ENCODE measurements at places on chromosomes 7 and 10.

DNA sequence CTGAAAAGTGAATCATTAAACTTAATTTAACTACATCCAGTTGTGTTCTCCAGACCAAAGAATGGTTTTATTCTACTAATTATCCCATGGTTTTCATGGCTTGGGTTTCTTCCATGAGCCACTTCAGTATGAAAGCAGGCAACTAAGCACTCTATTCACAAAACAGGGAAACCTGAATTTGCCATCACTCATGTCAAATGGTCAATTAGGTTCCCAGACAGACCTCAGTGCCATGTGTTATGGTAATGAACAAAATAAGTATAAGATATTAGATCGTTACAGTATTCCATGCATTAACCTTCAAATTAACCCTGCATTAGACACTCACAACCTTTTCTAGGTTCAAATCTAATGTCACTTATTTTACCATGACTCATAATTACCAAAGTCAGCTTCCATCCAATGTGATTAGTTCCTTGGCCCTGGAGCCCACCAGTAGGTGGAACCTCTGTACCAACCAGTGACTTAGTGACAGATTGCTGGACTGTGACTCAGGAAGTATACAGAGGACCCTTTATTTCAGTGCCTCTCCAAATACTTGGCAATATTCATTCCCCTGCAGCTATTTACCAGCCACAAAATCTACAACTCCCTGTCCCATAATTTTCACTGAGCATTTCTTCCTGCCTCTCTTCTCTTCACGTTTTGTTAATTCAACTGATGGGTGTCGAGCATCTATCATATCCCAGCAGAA, 1270.2 kb upstream of the SORCS1 start:
- no peak for DNase-seq

- no peak for DNase-seq
These were observed 32.8 kb upstream of the DLG5 start for GRCh38 chr10:77959384-77959783.

DNA sequence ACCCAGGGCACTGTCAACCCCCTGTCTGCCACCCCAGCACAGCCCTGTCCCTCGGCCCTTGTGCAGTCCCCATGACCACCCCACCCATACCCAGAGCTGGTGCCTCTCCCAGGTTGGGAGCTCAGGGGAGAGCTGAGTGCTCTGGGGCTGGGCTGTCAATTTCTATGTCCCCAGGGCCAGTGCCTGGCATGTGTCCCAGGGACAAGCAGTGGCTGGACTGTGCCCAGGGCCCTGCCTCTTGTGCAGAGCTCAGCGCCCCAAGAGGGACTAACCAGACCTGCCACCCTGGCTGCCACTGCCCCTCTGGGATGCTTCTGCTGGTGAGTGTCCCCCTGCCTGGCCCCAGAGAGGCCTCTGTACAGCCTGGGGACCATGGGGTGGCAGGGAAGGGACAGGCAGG, 29.0 kb upstream of the ZNF862 start:
- no peak for DNase-seq

GRCh38 chr10:22651276-22651980, 63.0 kb downstream of the PIP4K2A start:
- no peak for DNase-seq

DNA sequence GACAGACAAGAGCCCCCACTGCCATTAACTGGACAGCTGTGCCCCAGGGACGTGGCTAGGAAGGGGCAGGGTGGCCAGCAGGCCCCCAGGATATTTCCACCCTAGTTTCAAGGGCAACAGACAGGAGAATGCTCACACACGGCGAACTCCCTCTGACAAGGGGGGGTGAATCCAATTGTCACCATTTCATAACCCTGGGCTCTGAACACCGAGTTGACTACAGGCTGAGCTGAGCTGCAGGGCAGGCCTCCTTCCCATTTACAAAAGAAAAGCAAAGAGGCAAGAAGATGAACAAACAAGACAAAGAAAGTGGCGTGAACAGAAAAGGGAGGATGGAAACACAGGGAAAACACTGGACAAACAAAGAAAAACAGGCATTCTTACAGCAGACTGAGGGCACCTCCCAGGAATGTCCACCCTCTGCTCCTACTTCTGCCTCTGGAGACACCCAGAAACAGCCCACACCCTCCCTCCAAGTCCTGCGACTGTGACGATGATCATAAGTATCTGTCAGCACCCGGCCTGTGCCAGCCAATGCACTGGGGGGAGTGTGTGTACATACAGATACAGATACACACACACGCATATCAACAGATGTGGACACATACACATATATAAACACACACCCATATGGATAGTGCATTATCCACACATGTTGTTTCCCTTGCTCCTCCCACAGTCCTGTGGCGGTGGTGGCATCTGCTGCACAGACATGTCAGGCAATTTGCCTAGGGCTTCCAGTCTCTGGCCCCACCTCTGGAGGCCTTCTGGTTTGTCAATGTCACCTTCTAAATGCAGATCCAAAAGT, 66.2 kb downstream of the FAM53B start:
- no peak for DNase-seq

- DNase-seq: no peak
These were observed 42.5 kb downstream of the C7orf25 start for GRCh38 chr7:42869131-42870020.

- peak; percentile 74 for DNase-seq
These were observed 79.9 kb upstream of the COL13A1 start for GRCh38 chr10:69721690-69722310.

DNA sequence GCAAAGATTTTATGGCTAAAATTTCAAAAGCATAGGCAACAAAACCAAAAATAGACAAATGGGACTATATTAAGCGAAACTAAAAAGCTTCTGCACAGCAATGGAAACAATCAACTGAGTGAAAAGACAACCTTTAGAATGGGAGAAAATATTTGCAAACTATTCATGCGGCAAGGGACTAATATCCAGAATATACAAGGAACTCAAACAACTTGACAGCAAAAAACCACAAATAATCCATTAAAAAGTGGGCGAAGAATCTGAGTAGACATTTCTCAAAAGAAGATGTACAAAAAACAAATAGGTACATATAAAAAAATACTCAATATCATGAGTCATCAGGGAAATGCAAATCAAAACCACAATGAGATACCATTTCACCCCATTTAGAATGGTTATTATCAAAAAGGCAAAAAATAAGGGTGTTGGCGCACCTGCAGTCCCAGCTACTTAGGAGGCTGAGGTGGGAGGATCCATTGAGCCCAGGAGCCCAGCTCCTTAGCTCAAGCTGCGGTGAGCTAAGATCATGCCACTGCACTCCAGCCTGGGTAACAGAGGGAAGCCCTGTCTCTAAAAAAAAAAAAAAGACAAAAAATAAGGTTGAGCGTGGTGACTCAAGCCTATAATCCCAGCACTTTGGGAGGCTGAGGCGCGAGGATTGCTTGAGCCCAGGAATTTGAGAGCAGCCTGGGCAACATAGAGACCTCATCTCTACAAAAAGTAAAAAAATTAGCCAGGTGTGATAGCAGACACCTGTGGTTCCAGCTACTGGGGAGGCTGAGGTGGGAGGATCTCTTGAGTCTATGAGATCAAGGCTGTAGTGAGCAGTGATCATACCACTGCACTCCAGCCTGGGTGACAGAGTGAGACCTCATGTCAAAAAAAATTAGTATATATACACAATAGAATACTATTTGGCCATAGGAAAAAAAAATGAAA, 4.2 kb upstream of the CCM2 start:
- DNase-seq: no peak

GRCh38 chr7:26374647-26375373, 83.1 kb downstream of the SNX10 start:
- DNase-seq: no peak

GRCh38 chr10:116733566-116733965, 8.8 kb downstream of the HSPA12A start:
- no peak for DNase-seq

DNA sequence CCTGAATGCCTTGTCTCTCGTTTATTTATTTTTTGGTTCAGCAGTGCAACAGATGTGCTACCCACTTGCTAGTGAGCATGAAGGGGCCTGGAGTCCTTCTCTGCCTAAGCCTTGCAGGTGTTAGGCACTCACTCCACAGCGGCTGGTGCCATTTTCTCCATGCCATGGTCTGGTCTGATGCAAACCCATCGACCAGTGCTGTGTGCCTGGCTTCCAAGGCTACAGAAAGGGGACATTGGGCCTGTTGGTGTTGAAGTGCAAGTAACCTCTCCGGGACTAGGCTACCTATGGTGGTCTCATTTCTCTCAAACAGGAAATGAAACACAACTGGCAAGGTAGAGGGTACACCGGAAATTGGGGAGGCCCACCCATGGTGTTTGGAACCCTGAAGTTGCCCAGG, 198.1 kb downstream of the ADARB2 start:
- DNase-seq: no peak

DNA sequence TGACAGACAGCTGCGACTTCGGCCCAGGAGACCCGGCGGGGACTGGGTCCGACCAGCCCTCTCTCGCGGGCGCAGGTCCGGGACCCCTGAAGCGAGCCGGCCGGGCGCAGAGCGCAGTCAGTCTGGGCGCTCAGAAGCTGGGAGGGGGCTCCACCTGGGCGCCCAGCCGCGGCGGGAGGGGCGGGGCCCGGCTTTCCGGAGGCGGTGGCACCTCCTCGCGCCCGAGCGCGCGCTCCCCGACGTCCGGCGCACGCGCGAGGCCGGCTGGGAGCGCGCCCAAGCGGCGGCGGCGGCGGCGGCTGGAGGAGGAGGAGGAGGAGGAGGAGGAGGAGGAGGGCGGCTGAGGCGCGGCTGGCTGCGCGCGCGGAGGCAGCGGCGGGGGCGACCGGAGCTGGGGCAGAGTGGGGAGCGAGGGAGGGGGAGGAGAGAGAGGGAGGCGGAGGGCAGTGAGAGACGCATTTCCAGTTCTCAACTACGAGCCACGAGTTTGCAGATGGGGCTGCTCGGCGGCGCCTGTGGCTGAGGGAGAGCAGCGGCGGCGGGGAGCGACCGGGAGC, at the start of gene PALS2:
Gene PALS2, plus strand, starts transcription at position 456 of the 557 bp plus-strand sequence. CDS start 50,216 bp downstream, outside the sequence.
- DNase-seq: peak; percentile 79

- no peak for DNase-seq
These were observed 358.7 kb downstream of the PHF14 start for GRCh38 chr7:11332186-11332864.

- DNase-seq: no peak
These were observed 188.6 kb upstream of the GDF10 start for GRCh38 chr10:47111329-47111862.

DNA sequence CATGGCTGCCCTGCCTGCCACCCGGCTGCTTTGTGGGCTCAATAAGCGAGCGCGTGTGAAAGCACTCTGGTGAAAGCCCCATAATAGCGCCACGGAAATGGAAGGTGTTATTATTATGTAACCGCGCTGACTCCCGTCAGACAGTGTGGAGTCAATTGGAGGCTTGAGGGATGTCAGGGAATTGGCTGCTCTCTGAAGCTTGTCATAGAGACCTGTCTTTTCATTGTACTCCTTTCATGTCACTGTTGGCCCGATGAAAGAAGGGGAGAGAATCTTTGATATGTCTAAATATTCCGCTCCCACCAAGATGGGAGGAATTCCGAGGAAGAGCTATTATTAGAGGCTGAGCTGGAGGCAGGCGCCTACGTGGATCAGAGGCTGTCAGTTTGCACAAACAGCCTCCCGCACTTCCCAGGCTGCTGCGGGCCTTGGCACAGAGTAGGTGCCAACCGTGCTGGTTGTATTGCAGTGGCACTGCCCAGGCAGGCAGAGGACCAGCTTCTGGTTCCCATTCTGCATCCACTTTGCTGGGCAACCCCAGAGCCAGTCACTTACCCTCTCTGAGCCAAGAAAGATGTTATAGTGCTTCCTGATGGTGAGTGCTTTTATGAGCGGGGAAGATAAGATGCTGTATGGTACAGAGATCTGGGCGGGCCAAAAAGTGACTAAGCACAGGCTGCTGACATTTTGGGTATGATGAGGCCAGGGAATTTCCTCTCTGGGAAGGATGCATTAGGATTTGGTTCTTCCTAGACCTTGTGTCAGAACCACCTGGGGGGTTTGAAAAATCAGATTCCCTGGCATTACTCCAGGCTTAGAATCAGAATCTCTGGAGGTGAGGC, 151.4 kb downstream of the RPS24 start:
- no peak for DNase-seq

- peak; percentile 41 for DNase-seq
These were observed 713 bp downstream of the LZTS2 start for GRCh38 chr10:101000127-101000914.

GRCh38 chr7:81299711-81300110, 380.9 kb upstream of the SEMA3C start:
- DNase-seq: peak; percentile 1

- peak; percentile 68 for DNase-seq
These were observed 11.5 kb downstream of the KLF6 start for GRCh38 chr10:3773460-3774017.

- DNase-seq: no peak
These were observed 13.8 kb downstream of the SUFU start for GRCh38 chr10:102517553-102517952.

GRCh38 chr7:117020591-117020973, 67.3 kb downstream of the ST7 start:
- peak; percentile 44 for DNase-seq

DNA sequence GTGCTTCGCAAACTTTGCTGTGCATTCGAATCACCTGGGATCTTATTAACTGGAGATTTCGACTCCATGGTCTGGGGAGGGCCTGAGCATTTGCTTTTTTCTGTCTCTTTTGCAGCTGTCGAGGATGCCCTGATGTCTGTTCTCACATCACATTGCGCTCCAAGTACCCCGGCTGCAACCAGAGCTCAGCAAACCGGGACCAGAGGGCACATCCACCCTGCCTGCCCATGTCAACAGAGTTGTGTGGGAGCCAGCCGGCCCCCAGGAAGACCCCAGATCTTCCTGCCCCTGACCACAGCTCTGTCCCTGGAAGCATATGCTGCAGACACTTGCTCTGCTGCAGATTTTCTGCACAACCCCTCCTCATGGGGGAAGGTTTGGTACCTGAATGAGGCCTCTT, 180.8 kb downstream of the ADARB2 start:
- no peak for DNase-seq

GRCh38 chr10:22617516-22617915, 96.9 kb downstream of the PIP4K2A start:
- no peak for DNase-seq

- peak; percentile 23 for DNase-seq
These were observed 72.1 kb downstream of the USP6NL start for GRCh38 chr10:11539191-11539868.

GRCh38 chr7:108348913-108349312, 107.3 kb downstream of the NRCAM start:
- DNase-seq: peak; percentile 32

GRCh38 chr7:1512781-1513656, 8.8 kb upstream of the INTS1 start:
- peak; percentile 70 for DNase-seq

- no peak for DNase-seq
These were observed 451.3 kb upstream of the MBL2 start for GRCh38 chr10:53223851-53224250.

GRCh38 chr7:1015196-1016121, 28.9 kb upstream of the GPR146 start:
- DNase-seq: peak; percentile 38
